Gastroesophageal sphincter (tissue), 4 donors: ENCODE measurements at places on chromosomes 16 and 17. TPM values are rescaled to one million over a fixed set of nuclear protein-coding genes. Genes with fewer than 3 reads are reported as not detected.

Gene CHST5
- total RNA-seq = not detected

Gene OTOP3
- not detected for total RNA-seq

Gene HOXB1
- not detected for total RNA-seq

Gene STX1B
- total RNA-seq = 0.54 TPM

Gene KCNH4
- 0.17 TPM for total RNA-seq

Gene TPSD1
- total RNA-seq = 2.8 TPM

Gene HOXB2
- total RNA-seq = 47.4 TPM

Gene SLC5A10
- total RNA-seq = not detected

Gene TNK1
- 3.0 TPM for total RNA-seq

Gene GSG1L
- not detected for total RNA-seq

Gene IGSF6
- 5.0 TPM for total RNA-seq

Gene KRT25
- total RNA-seq = not detected

Gene MYH1
- 0.15 TPM for total RNA-seq

Gene KRTAP2-3
- not detected for total RNA-seq

Gene CNTROB
- 15.6 TPM for total RNA-seq

Gene ETV4
- not detected for total RNA-seq

Gene GPT2
- 6.1 TPM for total RNA-seq

Gene CCL4
- total RNA-seq = not detected

Gene STX8
- 67.9 TPM for total RNA-seq

Gene MMP2
- 246 TPM for total RNA-seq

Gene BEAN1
- total RNA-seq = 0.47 TPM

Gene SBK1
- total RNA-seq = not detected

Gene HSD17B2
- not detected for total RNA-seq

Gene GALR2
- total RNA-seq = not detected

Gene SNAI3
- 1.7 TPM for total RNA-seq

Gene SERPINF2
- 2.0 TPM for total RNA-seq

Gene KLHL10
- total RNA-seq = 2.2 TPM

Gene HSD17B1
- 0.45 TPM for total RNA-seq

Gene C16orf86
- total RNA-seq = 5.9 TPM

Gene EMC8
- total RNA-seq = 23.4 TPM

Gene PYY
- not detected for total RNA-seq

Gene SLX1B
- 30.7 TPM for total RNA-seq

Gene NUPR1
- 41.7 TPM for total RNA-seq

Gene PMP22
- 223 TPM for total RNA-seq

Gene CCL13
- 2.3 TPM for total RNA-seq

Gene SLC22A31
- total RNA-seq = not detected

Gene LGALS9B
- total RNA-seq = not detected

Gene CD300E
- 0.25 TPM for total RNA-seq

Gene BICDL2
- 0.31 TPM for total RNA-seq

Gene CRISPLD2
- total RNA-seq = 263 TPM

Gene PRSS33
- not detected for total RNA-seq
